ENCODE measurements at places on chromosomes 3 and 15.

DNA sequence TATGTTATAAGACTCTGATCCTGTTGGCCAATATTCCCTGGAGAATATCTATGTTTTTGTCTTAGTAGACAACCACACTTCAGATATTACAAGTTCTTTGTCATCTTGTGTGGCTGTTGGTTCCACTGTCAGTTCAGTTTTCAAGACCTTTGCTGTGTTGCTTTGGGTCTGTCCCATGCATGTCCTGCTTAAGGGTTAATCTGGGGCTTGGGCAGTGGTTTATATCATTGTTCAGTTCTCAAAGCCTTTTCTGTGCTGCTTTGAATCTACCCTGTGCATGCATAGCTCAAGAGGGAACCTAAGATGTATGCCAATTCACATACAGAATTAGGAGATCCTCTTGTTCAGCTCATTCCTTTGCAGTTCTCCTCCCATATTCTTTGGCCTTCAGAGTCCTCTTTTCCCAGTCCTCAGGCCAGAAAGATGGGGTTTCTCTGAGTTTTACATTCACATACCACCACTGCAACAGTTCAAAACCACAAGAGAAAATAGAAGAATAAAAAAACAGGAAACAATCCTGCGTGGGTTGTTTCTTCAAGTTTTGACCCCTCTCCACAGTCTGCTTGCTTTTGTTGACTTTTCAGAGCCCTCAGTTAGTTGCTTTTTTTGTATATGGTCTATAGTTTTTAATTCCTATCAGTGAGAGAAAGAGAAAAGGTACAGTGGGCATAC lies 21.6 kb downstream of the BUB1B start:
- no peak for DNase-seq

GRCh38 chr15:41106947-41107346 lies 9.1 kb downstream of the INO80 start:
- no peak for DNase-seq

DNA sequence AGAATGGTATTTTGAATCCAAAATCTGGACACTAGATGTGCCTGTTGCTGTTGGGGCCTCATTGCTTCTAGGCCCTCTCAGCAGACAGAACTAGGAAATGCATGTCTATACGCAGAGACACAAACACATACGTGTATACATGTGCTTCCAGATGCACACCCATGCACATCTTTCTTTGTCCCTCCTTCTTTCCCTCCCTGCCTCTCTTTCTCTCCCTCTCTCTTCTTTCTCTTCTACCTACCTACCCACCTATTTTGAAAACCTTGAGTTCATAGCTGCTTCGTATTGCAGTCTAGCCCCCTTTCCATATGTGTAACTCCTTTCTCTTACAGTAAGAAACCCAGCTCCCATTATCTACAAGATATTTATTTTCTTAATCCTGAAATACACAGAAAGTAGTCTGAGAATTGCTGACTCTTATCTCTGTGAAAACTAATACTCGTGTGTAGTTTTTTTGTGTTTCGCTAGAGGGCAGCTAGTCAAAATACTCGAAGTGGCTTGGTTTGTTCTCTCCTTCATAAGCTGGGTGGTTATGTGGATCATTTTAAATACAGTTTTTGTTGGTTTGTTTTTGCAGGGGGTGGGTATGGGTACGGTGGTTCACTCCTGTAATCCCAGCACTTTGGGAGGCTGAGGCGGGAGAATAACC lies 18.5 kb downstream of the RPL32 start:
- peak; percentile 39 for DNase-seq

- DNase-seq, result no peak
These were observed 164.3 kb downstream of the NSMCE3 start for GRCh38 chr15:29105151-29105854.

DNA sequence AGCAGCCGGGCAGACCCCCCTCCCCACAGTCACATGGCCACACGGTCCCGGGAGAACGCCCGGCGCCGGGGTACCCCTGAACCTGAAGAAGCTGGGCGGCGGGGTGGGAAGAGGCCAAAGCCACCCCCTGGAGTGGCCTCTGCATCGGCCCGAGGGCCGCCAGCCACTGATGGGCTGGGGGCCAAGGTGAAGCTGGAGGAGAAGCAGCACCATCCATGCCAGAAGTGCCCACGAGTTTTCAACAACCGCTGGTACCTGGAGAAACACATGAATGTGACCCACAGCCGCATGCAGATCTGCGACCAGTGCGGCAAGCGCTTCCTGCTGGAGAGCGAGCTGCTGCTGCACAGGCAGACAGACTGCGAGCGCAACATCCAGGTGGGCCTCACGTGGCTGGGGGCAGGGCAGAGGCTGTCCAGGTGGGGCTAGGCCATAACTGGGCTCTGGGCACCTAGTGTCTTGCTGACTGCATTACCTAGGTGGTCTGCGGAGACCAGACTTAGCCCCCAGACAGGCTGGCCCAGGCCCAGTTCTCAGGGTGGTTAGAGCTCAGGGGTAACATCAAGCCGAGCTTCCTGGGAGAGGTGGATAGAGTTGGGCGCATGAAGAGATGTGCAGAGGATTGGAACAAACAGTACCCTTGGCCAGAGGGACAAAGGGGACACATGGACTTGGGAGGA lies 6.1 kb downstream of the ZBTB47 start:
- DNase-seq, result no peak

GRCh38 chr3:191151653-191152052 lies 47.4 kb upstream of the OSTN start:
- no peak for DNase-seq
